ENCODE measurements at places on chromosomes 11 and 22.

GRCh38 chr11:129720156-129720555 is 95.5 kb upstream of the TMEM45B start:
- DNase-seq: no peak

DNA sequence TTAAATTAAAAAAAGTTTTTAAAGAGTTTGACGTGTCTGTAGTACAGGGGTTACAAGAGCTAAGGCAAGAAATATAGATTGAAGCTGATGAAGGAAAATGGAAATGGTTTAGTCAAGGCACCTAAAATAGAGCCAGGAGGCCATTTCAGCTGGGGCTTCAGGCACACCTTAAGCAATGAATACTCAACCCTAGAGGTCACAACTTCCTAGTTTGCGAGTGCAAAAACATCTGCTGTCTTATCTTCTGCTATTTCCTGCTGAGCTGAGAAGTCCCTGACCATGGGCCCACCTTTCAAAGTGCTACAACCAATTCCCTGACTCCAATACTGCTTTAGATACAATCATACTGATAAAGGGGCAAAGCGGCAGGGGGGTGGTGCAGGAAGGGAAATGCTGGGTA is 87.4 kb downstream of the DLG2 start:
- DNase-seq: no peak

- DNase-seq: no peak
Measured at GRCh38 chr11:7910286-7910788, 20.7 kb downstream of the OR10A6 start.

DNA sequence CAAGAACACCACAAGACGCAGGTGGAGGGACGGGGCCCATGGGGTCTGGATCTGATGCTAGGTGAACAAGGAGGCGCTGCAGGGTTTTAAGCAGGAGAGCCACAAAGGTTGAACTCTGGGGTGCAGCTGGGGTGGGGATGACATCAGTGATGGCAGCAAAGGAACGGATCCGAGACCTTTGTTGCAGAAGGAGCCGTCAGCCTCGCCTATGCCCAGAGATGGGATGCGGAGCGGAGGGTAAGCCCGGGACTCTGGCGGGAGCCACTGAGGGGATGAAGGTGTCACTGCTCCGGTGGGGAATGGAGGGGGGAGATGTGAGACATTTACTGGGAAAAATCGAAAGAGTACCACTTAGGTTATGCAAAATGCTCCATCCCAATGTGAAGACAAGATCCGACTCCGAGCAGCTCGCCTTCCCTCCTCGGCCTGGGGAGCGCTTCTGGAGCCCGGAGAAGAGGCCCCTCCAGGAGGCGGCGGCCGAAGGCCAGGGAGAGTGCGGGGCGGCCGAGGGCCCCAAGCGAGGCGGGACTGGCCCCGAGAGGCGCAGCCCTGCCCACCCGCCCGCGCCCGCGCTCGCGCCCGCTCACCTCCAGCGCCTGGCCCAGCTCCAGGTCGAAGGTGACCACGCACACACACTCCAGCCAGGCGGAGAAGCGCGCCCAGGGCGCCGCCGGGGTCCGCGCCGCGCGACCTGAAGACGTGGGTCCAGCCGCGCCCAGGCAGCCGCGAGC is 422 bp downstream of the DENND6B start:
- peak; percentile 9 for DNase-seq

DNA sequence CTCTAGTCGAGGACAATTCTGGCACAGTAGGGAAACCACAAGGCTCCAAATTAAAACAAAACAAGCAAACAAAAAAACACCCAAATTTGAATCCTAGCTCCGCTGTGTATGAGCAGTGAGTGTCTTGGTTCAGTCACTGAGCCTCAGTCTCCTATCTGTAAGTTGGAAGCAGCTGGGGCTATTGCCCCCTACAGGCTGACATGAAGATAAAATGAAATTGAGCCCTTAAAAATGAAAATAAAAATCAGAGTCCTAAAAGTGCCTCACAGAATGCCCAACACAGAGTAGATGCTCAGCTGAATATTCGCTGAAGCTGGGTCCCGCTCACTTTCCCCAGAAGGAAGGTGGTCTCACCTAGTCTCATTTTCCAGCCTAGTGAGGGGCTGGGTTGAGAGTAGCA is 65.2 kb downstream of the PDE2A start:
- no peak for DNase-seq

- DNase-seq: no peak
Measured at GRCh38 chr11:126518972-126519690, 163.6 kb downstream of the ST3GAL4 start.

GRCh38 chr11:117840881-117841550 is 16.5 kb upstream of the FXYD2 start:
- no peak for DNase-seq

- DNase-seq: no peak
Measured at GRCh38 chr22:48717883-48718817, 1109.5 kb downstream of the BRD1 start.

- DNase-seq: no peak
Measured at GRCh38 chr11:61309739-61310138, 14.6 kb upstream of the VWCE start.

- no peak for DNase-seq
Measured at GRCh38 chr11:79547256-79547655, 106.4 kb upstream of the TENM4 start.

GRCh38 chr11:76850130-76850529 is 10.6 kb upstream of the ACER3 start:
- no peak for DNase-seq

DNA sequence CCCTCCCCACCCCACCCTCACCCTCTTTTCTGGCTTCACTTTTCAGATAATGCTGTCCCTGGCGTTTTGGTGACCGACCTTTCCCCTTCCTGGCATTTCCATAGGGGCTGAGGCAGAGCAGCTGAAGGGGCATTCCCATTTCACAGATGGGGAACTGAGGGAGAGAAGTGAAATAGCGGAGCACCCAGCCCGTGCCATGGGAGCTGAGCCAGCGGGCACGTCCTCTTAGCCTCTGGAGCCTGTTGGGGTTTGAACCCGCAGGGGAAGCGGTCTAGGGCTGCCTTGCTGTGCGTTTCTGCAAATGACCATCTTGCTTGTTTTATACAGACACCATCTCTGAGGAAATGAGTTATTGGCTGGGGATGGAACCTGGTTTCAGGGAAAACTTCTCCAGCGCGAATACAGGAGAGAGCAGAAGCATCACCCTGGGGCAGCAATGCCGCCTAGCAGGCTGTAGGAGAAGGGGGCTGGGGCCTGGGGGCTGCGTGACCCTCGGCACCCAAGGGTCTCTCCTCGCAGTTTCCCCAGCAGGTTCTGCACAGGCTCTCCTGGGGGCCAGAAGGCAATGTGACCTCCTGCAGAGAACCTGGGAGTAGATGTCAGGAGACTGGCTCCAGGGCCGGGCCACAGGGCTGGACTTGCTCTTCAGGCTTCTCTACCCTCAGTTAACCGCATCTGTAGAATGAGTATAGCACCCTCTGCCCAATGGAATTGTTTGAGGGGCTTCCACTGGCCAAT is 1.5 kb downstream of the PTPRJ start:
- no peak for DNase-seq

DNA sequence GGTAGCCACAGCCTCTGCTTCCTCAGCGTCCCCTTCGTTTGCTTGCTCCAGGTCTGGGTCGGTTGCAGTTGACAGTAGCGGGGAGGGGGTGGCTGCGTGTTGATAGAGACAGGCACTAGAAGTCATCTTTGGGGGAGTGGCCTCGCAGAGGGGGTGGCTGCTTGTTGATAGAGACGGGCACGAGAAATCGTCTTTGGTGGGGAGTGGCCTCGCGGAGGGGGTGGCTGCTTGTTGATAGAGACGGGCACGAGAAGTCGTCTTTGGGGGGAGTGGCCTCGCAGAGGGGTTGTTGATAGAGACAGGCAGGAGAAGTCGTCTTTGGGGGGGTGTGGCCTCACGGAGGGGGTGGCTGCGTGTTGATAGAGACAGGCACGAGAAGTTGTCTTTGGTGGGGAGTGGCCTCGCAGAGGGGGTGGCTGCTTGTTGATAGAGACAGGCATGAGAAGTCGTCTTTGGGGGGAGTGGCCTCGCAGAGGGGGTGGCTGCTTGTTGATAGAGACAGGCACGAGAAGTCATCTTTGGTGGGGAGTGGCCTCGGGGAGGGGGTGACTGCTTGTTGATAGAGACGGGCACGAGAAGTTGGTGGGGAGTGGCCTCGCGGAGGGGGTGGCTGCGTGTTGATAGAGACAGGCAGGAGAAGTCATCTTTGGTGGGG is 328.3 kb downstream of the TBC1D22A start:
- no peak for DNase-seq

- DNase-seq: no peak
Measured at GRCh38 chr11:122038543-122038942, 77.5 kb downstream of the BLID start.

GRCh38 chr11:69568809-69569097 is 72.2 kb upstream of the CCND1 start:
- DNase-seq: no peak

GRCh38 chr11:12497431-12497830 is 120.1 kb downstream of the PARVA start:
- no peak for DNase-seq

- no peak for DNase-seq
Measured at GRCh38 chr22:50193621-50194020, 7.2 kb upstream of the SELENOO start.
